ELR (cell line): ENCODE measurements at places on chromosomes 6 and 20.

DNA sequence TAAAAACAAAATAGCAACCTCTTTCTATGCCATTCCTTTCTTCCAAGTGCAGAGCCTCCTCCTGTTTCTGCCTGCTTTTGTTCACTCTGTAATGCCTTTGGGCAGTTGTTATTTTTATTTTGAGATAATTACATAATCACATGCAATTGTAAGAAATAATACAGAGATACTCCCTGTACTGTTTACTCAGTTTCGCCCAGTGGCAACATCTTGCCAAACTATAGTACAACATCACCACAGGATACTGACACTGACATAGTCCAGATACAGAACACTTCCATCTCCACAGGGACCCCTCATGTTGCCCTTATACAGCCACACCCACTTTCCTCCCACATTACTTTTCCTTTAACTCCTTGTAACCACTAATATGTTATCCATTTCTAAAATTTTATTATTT lies 59.7 kb downstream of the BANF2 start:
- no peak for DNase-seq

- DNase-seq: no peak
Observed at GRCh38 chr6:164230259-164230658, 815.7 kb downstream of the QKI start.

GRCh38 chr6:132499757-132500156 lies 13.2 kb downstream of the STX7 start:
- no peak for DNase-seq

DNA sequence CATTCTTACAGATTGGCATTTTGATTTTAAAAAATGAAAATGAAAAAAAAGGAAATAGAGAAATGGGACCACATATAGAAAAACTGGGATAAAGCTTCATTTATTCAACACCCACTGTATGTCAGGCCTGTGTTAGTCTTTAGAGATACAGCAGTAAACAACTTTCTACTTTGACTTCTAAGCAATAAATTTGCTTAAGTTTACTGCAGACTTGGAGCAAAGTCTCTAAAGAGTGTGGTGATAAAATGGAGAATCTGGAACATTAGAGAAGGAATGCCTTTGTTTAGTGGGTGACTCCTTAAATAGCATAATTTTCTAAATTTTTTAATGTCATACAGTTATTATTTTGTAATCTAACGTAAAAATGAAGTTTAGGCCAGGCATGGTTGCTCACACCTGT lies 80.7 kb upstream of the CNKSR3 start:
- DNase-seq: no peak

GRCh38 chr6:9233686-9234085 lies 798.3 kb upstream of the SLC35B3 start:
- DNase-seq: no peak

DNA sequence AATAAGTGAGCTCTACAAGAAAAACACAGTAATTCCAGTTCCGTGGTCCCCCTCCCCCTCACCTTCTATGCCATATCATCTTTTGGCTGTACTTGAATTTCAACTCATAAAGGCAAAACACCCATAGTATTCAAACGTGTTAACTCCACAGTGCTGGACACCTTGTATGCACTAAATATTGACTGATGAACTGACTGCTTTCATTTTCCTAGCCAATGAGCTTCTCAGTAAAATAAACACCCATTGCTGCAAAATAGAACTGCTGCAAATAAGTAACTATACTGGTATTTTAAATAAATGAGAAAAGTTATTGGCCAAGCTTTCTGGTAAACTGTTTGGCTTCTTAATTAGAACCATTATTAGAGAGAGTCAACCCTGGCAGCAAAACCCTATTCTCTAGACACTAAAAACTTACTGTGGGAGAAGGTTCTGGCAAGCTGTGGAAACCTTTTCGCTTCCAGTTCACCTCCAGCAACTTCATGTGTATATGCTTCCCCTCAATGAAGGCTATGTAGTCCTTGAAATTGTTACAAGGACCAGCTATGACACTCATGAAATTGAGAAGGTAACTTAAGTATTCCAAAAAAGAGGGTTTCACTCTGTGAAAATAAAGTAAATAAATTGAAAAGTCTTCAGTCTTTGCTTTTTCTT lies 86.0 kb downstream of the MBOAT1 start:
- no peak for DNase-seq

DNA sequence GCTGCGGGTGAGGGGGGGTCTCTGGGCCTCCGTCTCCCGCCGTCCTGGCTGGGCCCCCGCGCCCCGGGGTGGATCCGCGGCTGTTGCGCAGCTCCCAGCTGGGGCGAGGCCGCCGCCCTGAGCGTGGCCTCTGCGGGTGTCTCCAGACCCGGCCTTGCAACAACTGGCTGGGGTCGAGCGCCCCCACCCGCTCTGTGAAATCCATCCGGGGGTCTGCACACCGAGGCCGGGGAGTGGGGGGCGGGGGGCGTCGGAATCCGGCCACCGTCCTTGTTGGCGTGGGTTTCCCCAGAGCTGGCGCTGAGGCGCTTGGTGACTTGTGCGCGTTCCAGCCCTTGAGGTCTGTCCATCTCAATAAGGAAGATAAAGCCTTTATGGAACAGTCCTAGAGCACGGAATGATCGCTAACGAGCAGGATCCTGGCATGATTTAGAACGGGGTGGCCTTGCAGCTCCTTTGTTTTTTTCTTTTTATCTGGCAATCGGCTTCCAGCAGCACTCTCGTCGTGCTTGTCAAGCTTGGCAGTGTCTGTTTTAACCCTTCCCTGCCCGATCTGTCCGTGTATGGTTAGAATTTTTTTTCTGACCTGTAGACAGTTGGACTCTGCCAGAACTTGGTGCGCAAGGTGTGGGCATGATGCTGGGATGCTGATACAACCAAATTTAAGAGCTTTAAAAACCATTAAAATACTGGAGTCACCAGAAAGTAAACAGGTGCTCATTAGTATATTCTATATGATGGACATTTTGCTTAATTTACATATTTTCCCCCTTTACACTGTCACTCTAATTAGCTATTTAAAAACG lies 675 bp downstream of the DSTN start:
- peak; percentile 65 for DNase-seq

DNA sequence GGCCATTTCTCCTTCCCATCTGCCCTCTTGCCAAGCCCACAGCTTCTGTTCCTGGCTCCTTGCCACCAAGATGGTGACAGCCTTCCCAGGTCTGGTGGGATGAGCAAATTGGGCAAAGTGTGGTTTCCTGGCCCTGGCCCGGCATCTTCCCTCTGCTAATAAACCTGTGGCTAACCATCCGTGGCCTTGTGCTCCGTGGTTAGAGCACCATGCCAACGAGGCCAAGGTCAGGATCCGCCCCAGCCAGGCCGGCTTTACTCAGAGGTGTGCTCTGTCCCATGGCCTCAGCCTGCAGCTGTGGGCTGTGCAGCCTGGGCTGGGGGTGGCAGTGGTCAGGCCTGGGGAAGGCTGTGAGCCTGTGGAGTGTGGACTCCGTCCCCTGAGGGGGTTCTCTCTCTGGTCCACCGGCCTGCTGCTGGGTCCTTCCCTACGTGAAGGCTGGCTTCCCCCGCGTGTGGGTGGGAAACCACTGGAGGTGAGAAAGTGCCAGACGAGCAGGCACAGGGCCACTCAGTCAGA lies 117.4 kb downstream of the VEGFA start:
- no peak for DNase-seq

GRCh38 chr6:15491255-15491985 lies 171.4 kb downstream of the DTNBP1 start:
- DNase-seq: peak; percentile 76

DNA sequence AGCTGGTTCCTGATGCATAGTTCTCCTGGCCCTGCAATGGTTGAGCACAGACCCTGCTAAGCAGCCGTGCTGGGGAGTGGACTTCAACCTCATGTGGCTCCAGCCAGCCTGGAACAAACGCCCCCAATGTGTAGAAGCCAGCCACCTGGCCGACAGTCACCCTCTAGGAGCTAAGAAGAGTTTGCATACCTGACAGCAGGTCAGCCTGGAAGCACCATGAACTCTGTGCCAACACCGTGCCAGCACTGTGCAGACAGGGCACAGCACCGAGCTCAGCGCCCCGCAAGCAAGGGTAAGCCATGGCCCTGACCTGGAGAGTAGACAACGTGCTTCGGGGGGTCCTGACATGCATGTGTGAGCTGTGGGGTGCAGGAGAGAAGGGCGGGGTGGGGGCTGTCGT lies 356.3 kb downstream of the ZFAND3 start:
- DNase-seq: no peak

DNA sequence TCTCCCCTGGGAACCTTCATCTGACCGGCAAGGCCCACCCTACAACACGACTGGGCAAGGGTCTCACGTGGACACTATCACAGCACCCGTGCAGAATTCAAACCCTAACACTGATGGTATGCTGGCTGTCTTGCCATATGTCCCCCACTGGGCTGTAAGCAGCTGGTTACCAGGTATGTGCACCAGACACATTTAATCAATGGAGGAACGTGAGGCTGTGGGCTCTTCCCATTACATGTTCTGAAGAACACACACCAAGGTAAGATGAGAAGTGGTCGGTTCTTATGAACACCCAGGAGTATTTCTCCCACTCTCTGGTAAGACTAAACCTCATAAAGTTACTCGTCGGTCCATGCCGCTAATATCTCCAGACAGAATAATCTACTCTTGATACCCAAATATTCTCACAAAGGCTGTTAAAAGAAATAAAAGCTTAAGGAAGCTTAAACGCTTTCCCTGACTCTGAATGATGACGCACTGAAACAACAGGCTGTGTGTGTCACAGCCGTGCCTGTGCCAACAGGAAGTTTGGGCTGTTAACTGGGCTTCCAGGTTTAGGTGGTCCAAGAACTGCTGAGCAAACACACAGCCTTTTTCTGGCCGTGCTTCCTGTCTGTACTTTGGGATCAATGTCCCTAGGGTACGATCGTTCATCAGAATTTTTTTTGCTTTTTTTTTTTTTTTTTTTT lies 75.3 kb downstream of the SLC23A2 start:
- peak; percentile 60 for DNase-seq

DNA sequence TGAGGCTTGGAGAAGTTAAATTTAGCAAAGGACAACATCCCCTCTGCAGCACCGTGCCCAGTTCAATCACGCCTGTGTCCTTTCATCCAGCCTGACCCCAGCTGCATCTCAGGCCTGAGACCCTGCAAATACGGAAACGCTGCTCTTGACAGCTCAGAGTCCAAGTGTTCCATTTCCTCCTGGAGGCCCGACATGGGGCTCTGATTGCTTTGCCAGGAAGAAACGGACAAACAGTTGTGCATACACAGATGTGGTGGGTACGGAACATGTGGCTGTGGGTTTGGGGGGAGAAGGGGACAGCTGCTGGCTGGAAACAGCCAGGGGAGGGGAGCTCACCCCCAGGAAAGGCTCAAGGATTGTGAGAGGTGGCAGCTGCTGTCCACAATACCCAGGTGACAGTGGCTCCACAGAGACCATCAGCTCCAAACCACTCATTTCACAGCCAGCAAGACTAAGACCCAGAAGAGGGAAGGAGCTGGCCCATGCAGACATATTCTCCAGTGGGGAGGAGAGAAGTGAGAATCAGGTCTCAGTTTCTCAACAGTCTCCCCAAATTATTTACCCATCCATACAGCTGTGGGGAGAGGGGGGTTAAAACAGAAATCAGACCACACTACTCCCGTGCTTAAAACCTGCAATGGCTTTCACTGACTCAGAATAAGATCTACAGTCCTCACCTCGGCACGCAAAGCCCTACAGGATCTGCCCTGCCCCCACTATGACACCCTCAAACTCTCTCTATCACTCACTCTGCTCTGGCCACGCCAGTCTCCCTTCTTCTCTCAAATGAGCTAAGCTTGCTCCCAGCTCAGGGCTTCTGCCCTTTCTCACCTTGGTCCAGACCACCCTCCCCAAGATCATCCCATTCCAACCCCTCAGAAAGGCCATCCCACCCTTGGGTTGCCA lies 89.1 kb downstream of the PREX1 start:
- DNase-seq: peak; percentile 26

DNA sequence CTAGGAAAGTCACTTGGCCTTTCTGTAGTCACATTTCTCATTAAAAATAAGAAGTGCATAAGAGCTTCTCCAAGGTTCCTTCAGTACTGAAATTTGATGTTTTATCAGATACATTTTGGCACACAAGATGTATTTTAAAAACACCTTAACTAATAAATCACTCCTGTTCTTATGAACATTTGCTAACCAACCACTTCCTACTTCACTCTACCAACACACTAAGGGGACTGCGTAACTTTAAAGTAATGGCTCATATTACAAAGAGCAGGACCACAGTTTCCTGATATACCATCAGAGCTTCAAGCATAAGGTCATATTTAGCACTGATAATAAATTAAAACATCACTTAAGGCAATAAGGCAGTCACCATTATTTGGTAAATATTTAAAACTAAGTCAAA lies 104.4 kb downstream of the RALGAPA2 start:
- no peak for DNase-seq

DNA sequence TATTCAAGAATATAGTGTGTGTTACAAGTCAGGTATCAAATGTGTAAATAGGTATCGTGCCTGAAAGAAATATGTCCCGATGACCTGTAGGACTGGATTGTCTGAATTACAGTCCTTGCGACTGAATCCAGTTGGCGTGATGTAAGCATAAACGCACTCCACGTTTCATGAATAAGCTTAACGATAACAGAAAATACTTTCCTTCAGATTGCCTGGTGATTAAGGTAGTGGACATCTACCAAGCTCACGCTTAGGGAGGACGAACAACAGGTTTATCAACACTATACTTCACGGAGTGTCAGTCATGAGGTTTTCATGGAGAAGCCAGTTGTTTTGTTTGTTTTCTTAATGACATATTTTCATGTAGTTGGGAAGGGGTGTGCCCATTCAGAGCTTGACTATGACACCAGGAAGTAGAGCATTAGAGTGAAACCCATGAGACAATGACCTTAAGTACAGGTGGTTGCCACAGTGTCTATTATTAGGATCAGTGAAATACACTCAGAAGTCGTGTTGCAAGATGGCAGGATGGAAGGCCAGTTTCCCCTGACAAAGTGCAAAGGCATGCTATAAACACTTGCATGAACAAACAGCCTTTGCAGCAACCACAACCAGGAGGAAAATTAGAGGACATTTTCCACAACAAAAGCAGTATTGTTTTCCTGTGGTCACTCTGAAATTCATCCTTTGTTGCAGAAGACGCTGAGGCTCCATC lies 305.8 kb upstream of the PRDM1 start:
- peak; percentile 51 for DNase-seq

DNA sequence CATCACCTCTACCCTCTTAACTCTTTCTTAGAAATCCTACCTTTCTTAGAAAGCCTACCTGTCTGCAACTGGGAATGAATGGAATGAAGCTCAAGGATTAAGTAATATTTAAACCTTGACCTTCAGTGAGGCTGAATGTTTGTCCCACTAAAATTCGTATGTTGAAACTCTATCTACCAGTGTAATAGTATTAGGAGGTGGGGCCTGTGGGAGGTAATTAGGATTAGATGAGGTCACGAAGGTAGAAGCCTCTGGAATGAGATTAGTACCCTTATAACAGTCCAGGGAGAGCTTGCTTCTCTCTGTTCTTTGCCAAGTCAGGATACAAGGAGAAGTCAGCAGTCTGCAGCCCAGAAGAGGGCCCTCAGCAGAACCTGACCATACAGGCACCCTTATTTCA lies 158.0 kb downstream of the TENT5A start:
- DNase-seq: no peak

GRCh38 chr20:32357375-32357868 lies 709 bp upstream of the ASXL1 start:
- DNase-seq: peak; percentile 86

GRCh38 chr20:10713161-10713560 lies 39.4 kb upstream of the JAG1 start:
- DNase-seq: no peak

GRCh38 chr6:45647341-45648261 lies 269.9 kb upstream of the SUPT3H start:
- peak; percentile 43 for DNase-seq

GRCh38 chr6:74805916-74806696 lies 399.7 kb downstream of the COL12A1 start:
- no peak for DNase-seq
